GM12891 (cell line): ENCODE measurements at places on chromosomes 1 and 21.

DNA sequence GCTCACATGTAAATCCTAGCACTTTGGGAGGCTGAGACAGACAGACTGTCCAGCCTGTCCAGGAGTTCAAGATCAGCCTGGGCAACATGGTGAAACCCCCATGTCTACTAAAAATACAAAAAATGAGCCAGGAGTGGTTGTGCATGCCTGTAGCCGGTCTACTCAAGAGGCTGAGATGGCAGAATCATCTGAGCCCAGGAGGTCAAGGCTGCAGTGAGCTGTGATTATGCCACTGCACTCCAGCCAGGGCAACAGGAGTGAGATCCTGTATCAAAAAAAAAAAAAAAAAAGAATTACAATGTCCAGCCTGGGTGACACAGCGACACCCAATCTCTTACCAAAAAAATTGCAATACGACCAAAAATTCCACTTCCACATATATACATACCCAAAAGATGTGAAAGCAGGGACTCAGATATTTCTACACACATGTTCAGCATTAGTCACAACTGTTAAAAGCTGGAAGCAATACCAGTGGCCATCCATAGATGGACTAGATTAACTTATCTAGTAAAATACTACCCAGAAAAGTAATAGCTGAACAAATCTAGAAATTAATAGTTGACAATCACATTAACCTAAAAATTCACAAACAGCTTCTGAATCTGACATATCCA is 49.2 kb downstream of the ASH1L start:
- no peak for DNase-seq

- DNase-seq = no peak
Measured at GRCh38 chr21:46216132-46216747, 12.3 kb downstream of the LSS start.

DNA sequence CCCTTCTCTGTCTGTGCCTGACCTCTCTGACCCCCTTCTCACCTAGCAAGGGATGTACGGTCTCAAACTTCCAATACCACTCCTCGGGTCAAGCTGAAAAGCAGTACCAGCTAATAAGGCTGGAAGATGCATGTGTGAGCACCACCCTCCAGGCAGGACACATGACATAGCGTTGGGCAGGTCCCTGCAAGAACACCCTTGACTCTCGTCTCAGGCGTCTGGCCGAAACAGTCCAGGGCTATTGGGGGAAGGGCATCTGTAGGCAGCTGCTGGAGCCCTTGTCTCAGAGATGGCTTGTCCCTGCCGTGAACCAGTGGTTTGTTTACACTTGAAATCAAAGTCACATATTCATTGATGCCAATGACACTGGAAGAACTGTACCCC is 56.5 kb downstream of the CD46 start:
- no peak for DNase-seq

GRCh38 chr21:45670731-45671130 is 27.2 kb downstream of the PCBP3 start:
- DNase-seq = no peak

DNA sequence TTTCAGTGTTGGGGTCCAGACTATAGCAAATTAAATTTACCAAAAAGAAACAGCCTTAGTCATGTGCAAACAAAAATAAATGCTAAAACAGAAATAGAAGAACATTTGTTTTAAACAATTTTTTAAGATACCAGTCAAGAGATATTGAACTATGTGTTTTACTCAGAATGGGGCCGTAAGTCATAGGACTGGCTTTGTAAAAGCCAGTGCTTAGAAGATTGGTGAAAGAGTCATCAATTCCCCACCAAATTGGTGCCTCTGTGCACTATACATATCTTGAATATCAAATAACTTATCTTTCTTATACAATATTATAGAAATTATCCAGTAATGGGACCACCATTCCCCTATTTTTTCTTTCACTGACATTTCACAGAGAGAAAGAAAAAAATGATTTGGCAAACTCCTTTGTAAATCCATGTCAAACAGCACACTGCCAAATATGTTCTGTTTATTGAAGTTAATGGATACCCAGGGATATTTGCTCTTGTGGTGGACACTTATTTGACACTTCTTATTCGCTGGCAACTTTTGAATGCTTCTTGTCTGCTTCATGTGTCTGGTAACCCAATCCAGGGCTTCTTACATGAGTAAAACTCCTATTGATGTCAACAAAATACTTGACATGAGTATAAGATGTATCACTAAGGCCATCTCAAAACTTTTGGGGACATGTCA is 145.7 kb upstream of the PKN2 start:
- no peak for DNase-seq
